ENCODE measurements at places on chromosomes 16 and 17. TPM values are rescaled to one million over a fixed set of nuclear protein-coding genes. Genes with fewer than 3 reads are reported as not detected.

GRCh38 chr17:39513309-39513708 is 52.0 kb downstream of the CDK12 start:
- DNase-seq = no peak

DNA sequence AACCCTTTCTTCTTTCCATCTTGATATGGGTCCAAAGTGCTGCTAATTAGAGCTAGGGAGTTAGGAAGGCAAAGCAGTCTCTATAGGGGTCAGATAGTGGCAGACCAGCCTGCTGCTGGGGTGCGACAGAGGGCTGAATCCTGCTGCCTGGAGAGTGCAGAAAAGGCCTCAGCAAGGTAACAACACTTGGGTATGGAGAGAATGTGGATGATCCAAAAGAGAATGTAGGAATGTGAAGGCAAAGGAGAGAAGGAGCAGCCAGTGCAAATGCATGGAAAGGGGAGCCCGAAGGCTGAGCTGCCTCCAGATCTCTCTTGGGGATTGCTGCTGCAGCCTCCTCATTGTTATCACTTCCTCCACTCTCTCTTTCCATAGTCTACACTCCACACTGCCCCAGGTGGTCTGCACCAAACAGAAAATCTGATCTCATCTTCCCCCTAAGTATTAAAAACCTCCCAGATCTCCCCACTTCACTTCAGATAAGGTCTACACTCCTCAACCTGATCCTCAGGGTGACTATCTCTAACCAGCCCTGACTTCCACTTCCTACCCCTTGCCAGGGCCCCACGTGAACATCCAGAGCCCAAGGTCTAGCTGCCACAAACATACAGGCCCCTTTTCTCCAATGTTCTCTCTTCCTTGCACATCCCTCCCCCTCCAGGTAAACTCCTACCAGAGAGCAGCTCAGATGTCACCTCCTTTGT is 28.8 kb downstream of the TOM1L2 start:
- no peak for DNase-seq

DNA sequence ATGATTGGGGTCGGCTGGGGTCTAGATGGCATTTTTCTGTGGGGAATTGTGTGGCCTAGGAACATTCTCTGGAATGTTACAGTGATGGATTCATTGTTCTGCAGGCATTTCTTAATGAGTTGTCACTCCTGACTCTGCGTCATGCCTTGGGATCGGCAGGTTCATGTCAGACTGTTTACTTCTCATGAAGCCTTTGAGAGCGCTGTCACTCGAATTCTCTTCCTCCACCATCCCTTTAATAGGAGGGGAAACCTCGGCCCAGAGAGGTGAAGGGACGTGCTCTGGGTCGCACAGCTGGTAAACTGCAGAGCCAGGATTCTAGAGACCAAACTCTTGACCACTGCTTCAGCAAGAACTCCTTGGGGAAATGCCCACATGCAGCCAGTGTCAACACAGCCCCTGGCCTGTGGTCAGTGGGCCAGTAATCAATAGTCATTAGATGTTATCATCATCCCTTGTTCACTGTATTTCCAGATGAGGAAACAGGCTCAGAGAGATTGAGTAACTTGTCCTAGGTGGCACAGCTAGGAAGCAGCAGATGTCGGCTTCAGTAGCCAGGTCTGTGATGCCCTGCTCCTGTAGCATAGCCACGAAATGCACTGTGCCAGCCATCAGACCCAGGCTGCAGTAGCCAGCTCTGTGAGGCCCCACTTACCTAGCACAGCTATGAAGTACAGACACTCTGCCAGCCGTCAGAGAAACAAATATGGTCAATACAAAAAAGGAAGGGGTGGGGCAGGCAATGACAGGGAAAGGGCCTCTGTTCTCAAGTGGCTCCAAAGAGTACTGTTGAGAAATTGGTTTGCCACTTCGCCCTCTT is 259.0 kb downstream of the CPPED1 start:
- no peak for DNase-seq

GRCh38 chr16:80084614-80085013 is 456.2 kb upstream of the DYNLRB2 start:
- DNase-seq = peak; percentile 26

DNA sequence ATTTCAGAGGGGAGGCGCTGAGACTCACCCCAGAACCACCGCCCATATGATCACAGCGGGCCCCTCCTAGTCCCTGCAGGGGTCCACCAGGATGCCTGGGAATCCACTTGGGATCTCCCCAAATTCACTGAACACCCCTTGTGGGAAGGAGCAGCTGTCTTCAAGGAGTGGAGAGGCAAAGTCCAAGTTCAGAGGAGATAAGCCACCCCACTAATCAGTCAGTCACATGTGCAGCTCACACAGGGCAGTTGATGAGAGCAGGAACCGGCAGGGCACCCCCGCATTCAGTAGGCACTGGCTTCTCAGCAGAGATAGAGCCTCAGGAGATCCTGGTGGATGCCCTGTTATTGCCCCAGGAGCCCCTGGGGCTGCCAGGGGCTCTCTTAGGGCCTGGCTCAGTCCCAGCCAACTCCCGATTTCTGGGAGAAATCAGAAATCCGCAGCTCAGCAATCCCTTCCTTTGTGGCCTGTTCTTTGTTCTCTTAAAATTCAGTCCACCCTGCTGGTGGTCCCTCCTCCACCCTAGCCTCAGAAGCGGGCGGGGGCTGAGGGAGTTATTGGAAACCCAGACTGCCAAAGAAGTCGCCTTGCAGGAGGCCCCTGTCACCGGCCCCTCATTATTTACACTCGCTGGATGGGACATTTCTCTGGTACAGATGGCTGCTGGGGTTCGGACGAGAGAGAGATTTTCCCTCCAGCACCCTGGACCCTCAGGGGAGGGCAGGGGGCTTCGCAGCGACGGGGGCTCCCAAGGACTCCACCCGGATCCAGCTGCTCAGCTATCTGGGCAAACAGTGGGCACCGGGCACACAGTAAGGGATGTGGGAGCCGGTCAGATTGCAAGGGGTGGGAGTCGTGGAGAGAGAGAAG is 1.8 kb downstream of the CDC42EP4 start:
- DNase-seq = peak; percentile 78

GRCh38 chr17:17538417-17539391 is 42.5 kb upstream of the RASD1 start:
- DNase-seq = peak; percentile 73

GRCh38 chr16:88754109-88754911 is 30.7 kb downstream of the PIEZO1 start:
- no peak for DNase-seq

GRCh38 chr16:79721270-79721669 is 120.7 kb upstream of the MAF start:
- DNase-seq = no peak

DNA sequence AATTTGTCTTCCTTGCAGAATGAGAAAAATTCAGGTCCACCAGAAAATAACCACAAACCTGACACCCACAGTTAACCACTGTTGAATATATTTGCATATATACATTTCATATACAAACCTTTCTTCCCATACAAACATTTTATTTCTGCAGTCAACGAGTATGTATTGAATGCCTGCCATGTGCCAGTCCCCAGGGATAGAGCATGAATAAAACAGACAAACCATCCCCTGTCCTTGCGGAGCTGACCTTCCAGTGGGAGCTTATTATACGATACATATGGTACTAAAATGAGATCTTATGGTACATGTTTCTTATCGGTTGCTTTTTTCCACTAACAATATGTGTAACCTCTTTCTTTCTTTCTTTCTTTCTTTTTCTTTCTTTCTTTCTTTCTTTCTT is 116.7 kb downstream of the PITPNC1 start:
- DNase-seq = no peak

GRCh38 chr17:73196500-73196899 is 3.6 kb downstream of the COG1 start:
- DNase-seq = peak; percentile 74

- DNase-seq = no peak
Measured at GRCh38 chr17:40857535-40857934, 9.5 kb downstream of the KRT12 start.

DNA sequence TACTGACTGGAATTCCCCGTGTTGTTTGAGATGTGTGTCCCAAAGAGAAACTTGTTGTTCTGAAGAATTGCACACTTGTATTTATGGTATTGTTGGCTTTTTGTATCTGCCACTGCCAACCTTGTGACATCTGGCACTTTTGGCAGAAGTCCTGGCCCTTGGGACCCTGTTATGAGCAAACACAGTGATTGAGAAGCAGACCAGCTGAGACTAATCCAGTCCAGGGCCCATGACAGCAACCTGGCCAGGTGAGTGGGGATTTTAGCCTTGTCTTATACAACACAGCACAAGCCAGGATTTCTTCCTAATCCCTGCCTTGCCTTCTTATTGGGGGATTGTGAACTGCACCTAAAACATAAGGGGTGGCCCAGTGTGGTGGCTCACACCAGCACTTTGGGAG is 80.0 kb downstream of the NTN1 start:
- DNase-seq = no peak

Gene GPRC5B
- total RNA-seq = 7.6 TPM

Gene CDK5RAP3
- 136 TPM for total RNA-seq

Gene AMDHD2
- total RNA-seq = 31.5 TPM

Gene ANKRD40
- 23.9 TPM for total RNA-seq

Gene CDH13
- 7.1 TPM for total RNA-seq

Gene SAMD14
- total RNA-seq = 0.70 TPM

Gene CCL14
- total RNA-seq = 4.3 TPM

Gene ABCA9
- 8.1 TPM for total RNA-seq

Measured in left colon (tissue), 2 donors.